ENCODE measurements at places on chromosomes 6 and 20.

DNA sequence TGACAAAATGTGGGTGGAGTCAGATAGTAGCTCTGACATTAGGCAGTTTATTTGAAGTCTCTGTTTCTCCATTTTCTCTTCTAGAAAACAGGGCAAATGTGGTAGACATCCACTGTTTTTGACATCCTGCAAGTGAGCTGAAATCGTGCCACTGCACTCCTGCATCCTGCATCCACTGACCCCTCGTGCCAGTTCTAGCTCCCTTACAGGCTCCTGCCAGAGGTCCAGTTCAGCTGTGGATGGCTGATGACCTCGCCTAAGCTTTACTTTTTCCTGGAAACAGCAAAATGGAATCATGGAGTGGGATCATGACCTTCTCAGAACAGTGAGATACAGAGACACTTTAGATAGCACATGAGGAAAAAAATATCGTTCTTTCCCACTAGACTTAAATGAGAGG is 58.5 kb downstream of the TULP4 start:
- no peak for DNase-seq

DNA sequence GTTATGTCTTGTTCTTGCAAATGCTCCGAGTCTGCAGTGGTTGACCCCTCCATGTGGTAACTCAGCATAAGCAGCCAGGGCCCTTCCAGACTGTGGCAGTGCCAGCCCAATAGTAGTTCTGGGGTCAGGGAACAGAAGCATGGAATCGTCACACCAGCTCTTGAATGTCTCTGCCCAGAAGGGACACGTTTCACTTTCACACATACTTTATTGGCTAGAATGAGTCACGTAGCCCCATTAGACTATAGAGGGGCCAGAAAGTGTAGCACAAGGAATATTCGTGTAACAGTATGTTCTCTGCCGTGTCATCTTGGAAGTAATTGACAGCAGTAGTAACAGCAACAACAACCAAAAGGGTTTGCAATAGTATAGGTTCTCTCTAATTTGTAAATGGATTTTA is 254.7 kb downstream of the FARS2 start:
- DNase-seq = no peak

DNA sequence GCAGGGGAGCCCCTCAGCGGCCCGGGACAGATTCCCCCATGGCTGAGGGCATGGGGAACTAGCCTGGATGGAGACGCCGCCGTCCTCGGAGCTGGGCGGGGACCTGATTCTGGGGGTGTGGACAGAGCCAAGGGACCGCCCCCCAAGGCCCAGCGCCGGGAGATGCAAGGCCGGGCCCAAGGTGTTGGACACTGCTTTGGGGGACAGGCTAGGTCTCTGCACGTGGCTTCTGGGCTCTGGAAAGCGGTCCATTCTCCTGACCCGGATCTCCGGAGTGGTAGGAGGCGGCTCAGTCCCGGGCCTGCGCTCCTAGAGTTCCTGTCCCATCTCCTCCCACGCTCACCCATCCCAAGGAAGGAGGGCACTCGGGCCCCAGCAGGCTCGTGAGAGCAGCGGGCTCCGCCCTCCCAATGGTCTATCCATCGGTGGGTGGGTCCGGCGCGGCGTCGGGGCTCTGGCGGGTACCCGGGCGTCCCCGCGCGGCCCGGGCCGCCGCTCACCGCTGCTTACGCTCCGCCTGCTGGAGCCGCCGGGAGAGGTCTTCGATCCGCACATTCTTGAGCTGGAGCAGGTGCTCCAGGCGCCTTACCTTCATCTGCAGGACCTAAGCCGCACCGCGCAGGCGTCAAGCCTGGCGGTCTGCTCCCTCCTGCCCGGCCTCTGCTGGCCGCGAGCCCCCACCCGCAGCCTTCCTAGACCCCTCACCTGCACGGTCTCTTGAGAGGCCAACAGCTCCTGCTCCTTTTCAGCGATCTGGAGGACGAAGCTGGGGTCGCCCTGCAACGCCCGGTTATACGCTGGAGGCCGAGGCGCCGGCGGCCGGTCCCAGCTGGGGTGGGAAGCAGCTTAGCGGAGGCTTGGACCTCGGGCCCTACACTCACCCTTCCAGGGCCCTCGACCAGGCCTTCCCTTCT is 3.3 kb downstream of the SPEF1 start:
- DNase-seq = peak; percentile 33

- no peak for DNase-seq
These were observed 107.1 kb downstream of the BANF2 start for GRCh38 chr20:17806739-17807441.

- no peak for DNase-seq
These were observed 898 bp downstream of the LAMA4 start for GRCh38 chr6:112253498-112253840.

GRCh38 chr6:56814802-56815201 is 140.1 kb upstream of the BEND6 start:
- DNase-seq = no peak

DNA sequence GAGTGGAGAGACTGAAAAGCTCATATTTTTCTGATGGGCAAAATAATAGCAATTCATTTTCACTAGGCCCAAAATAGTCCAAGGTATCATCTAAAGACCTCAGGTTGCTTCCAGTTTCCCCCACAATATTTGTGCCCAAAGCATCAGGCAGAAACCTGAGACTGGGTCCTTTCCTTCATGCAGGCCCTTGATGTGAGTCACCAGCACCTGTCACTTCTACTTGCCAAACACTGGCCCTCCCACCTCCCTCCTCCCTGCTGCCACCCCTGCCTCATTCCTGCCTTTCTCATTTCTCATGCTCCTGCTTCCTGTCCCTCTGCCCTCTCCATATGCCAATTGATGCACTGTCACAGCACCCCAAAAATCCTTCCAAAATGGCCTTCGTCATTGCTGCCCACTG is 230.4 kb upstream of the CST7 start:
- DNase-seq = peak; percentile 6

DNA sequence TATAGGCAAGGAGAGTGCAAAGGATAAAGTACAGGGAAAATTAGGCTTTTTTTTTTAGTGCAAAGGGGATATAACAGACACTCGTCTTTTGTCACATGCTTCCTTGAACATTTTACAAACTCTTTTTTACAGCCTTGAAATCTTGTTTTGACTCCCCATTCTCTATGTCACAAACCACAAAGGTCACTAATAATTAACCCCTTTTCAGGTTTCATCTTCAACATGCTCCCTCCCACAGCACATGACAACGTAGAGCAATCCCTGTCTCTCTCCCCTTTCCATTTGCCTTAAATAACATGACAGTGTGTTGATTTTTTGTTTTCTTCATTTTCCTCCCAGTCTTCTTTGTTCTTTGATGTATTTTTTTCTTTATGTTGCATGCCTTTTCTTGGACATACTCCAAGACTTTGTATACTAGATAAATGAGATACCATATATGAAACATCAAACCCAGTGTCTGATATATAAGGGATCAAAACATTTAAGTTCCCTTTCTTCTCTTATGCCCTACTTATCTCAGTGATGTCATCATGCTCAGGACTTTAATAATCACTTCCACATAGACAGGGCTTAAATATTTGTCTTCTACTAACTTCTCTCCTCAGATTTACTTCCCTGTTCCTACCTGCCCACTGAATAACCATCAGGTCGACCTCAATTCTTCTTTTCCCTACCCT is 378.7 kb upstream of the HSF2 start:
- no peak for DNase-seq

DNA sequence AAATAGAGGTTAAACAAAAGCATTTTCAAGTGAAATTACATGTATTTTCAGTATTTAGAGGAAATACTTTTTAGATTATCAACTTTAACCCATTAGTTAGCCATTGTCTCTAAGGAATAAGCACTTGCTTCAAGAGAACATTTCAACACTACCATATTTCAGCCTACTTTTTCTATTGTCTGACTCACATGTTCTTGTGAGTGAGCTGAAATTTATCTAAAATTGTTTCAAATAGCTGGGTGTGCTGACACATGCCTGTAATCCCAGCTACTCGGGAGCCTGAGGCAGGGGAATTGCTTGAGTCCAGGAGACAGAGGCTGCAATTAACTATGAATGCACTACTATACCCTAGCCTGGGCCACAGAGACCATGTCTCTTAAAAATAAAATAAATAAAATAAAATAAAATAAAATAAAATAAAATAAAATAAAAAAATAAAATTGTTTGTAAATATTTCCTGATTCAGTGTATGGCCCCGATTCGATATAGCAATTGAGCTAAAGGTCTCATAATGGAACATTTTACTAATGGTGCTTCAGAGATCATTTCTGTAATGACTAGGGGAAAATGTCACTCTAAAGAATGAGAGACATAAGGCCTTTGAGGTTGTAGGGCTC is 324.6 kb upstream of the PLCB4 start:
- peak; percentile 74 for DNase-seq

GRCh38 chr6:161658211-161658610 is 384.4 kb upstream of the AGPAT4 start:
- no peak for DNase-seq
